ENCODE measurements at places on chromosomes 7 and 10.

DNA sequence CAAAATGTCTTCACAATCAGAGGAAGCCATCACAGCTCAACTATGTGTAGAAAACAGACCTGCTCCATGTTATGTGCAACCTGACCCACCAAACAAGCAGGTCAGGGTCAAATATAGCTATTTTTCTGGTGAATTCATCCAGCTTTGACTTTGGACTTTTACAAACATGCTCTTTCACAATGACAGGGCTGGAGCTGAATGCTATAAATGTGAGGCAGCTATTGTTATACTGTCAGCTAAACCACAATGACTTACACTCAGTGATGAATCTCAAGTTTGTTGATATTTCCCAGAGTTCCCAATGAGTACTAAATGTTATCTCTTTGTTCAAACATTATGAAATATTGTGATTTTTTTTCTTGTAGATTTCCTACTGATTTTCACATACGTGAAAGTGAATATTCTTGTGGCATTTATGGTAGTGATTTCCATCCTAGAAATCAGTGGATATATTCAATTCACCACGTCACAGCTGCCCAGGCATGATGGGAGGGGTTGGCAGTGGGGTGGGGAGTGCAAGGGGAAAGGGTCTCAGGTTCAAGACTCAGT lies 2.5 kb upstream of the ITIH2 start:
- no peak for DNase-seq

- DNase-seq = no peak
Observed at GRCh38 chr7:17185690-17186070, 112.8 kb upstream of the AHR start.

DNA sequence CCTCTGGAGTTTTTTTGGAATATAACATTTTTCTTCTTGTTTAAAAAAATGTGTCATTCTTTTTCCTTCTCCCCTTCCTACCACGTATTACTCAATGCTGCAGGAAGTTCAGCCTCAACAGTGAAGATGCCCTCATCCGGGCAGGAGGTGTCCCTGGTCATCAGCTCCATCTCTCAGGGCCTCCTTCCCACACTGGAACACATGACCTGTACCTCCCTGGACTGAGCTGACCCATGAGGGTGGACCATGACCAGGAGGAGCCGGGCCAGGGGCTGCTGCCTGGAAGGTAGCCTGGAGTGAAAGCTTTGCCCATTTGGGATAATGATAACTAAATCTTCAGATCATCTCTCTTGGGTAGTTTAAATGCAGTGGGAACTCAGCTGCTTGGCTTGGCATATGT lies 316.5 kb upstream of the ZMIZ1 start:
- no peak for DNase-seq

DNA sequence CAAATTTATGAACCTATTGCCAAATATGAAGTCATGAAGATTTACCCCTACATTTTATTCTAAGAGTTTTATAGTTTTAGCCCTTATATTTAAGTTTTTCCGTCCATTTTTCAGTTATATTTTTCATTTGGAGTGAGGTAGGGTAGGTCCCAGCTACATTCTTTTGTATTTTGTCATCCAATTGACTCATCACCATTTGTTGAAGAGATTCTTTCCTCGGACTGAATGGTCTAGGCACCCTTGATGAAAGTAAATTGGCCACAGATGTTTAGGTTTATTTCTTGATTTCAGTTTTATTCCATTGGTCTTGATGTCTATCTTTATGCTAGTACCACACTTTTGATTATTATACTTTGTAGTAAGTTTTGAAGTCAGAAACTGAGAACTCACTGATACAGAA lies 22.7 kb downstream of the CYP2C19 start:
- no peak for DNase-seq

- DNase-seq = no peak
Observed at GRCh38 chr7:112036071-112036470, 170.1 kb downstream of the DOCK4 start.

DNA sequence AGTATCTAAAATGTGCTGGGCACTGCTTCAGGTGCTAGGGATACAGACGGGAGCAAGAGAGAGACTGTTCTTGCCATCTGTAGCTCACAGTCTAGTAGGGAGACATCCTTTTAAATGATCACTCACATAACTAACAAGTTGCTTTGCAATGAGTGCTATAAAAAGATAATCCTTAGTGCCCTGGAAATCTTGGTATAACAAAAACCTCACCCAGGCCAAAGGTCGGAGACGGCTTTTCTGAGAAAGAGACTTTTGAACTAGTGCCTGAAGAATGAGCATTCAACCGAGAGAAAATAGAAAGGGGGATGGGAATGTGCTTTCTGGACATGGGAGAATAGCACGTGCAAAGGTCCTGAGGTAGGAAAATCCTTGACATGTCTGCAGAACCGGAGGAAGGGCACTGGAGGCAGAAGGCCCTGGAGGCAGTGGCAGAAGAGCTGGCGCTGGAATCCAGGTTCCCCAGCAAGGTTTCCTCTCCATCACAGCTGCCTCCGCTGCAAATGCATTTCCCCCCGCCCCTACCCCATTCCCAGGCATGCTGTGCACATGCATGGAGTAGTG lies 89.4 kb downstream of the COL13A1 start:
- no peak for DNase-seq

DNA sequence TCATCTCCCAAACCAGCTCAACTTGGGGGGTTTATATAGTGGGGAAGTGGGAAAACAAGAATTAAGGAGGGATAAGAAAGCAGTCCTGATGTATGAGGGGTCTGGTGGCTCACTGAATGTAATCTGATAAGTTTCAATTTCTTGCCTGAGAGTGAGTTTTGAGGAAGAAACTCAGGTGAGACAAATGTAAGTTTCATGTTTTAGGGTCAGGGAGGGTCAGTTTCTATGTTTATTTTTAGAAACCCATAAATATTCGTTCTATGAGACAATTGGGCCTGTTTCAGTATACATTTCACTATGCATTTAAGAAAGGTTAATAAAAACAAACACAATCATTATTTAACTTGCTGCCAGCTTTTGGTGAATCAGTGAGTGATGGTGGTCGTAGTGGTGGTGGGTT lies 128.0 kb upstream of the MBL2 start:
- DNase-seq = no peak

DNA sequence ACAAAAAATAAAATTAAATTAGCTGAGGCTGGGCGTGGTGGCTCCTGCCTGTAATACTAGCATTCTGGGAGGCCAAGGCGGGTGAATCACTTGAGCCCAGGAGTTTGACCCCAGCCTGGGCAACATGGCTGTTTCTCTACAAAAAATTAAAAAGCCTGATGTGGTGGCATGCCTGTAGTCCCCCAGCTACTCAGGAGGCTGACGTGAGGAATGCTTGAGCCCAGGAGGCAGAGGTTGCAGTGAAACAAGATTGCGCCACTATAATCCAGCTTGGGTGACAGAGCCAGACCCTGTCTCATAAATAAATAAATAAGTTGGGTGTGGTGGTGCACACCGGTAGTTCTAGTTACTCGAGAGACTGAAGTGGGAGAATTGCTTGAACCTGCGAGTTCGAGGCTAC lies 65.1 kb downstream of the GNA12 start:
- DNase-seq = no peak

GRCh38 chr7:107712896-107713295 lies 31.0 kb upstream of the CBLL1 start:
- DNase-seq = no peak

All from left ventricle myocardium inferior (tissue), 1 donor.